Eye (tissue), 1 donor: ENCODE measurements at places on chromosomes 7 and 10.
A peak's percentile ranks its signal among the peaks of the same experiment; 100 is the strongest.

GRCh38 chr7:25940086-25940906 is 211.7 kb upstream of the NFE2L3 start:
- peak; percentile 74 for DNase-seq

DNA sequence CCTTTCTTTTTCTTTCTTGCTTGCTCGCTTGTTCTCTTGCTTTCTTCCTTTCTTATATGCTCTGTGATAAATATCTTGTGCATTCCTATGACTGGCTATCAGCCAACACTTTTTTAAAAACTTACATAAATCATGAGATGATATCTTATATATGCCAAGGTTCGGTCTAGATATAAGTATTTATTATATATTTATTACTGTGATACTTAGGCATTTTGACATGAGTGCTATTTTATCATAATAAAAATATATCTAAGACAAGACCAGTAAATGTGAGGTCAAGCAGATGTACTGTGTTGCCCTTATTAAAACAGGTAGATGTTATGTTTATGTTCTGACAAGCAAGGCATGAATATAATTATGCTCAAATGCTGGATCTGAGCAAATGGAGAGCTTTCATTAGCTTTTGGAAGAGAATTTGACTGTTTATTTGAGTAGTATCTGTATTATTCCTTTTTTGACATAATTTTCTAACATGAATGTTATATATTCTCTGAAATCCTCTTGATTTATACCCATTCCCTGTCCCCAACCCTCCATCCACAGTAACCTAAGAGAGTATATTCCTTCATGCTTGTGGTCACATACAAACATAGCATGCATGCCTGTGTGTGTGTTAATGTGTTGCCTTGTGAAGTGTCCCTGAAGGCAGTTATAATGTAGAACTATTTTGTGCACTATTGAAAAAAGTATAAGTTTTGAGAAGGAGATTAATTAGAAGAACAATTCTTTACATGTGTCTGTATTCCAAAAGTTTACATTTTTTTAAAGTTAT is 158.0 kb downstream of the HDAC9 start:
- DNase-seq, result no peak

DNA sequence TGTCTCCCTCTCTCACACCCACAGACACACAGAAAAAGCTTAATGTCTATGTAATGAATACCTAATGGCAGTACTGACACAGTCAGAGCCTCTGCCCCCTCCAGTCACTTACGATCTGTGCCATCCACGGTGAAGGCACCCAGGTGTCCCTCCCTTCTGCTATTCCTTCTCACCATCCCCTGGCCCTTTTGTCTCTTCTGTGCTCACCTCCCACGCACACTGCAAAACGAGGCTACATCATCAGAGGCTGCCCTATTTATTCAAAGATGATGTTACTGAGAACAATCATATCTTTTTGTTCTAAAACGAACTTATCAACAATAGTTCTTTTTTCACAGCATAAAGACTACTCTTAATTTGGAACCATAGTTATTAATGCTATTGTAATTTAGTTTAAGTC is 246.9 kb upstream of the MKLN1 start:
- DNase-seq, result no peak

DNA sequence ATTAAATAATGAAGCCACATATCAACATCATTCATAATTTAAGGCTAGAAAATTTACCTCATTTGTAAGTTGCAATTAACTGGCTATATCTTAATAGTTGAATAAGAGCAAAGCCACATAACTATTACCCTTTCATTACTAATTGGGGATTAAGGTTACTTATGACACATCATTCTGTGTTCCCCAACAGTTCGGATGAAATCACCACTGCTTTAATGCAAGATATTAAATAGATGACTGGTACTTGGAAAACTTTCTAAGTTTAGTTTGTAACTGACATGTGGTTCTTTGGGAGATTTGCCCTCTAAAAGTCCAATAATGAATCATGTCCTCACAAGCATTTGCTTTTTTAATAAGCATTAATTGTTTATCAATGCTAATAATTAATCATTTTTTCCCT is 109.1 kb downstream of the MTERF1 start:
- DNase-seq, result no peak

- no peak for DNase-seq
Measured at GRCh38 chr7:41156268-41156667, 546.6 kb downstream of the INHBA start.

DNA sequence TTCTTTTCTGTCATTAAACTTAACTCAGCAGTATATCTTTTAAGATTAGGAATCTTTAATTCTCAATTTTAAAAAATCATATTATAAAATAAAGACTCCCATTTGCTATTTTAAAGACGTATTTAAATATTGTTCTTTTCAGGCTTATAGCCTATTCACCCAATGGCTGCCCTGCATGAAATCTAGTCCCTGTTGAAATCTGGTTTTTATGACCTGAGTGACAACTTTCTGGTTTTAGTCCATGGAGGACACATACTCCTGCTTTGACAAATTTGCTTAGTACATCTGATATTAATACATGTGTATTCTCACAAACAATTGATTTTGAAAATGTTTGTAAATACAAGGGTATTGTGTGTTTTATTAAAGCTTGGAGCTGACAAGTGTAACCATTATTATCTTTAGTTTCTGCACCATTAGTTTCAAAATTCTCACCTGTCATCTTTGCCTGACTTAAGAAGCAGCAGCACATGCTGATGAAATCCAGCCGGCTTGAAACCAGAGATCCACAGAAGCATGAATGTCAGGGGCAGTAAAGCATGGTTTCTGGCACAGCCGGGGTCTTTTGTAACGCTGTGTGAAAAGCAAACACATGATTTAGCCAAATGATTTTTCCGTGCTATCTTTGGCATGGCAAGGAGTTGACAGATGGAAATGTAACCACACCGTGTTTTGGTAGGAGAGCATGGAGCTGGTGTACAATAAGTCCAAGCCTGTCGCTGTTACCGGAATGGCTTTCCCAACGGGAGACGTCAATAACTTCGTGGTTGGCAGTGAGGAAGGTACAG is 262.8 kb downstream of the DYNC1I1 start:
- DNase-seq, result peak; percentile 67

DNA sequence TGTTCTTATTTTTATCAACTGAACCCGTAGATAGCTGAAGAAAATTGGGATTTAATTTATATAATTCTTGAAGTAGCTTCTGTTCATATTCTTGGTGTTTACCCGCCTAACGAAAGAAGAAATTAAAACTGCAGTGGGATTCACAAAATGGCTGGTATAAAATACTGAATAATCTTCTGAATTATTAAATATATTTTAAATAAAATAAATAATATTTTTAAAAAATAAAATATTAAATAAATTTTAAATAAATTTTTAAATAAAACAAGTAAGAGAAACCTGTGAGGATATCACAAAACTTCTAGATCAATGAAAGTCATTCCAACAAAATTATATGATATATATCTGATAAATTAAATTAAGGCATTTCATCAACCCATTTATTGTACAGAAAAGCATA is 99.4 kb downstream of the CNOT4 start:
- DNase-seq, result no peak

GRCh38 chr7:19999681-20000080 is 217.5 kb downstream of the MACC1 start:
- no peak for DNase-seq

GRCh38 chr7:74606909-74607510 is 50.5 kb upstream of the GTF2I start:
- no peak for DNase-seq

GRCh38 chr10:72567889-72568640 is 57.8 kb downstream of the MICU1 start:
- DNase-seq, result no peak

GRCh38 chr7:10802526-10802925 is 171.1 kb upstream of the PHF14 start:
- DNase-seq, result no peak

DNA sequence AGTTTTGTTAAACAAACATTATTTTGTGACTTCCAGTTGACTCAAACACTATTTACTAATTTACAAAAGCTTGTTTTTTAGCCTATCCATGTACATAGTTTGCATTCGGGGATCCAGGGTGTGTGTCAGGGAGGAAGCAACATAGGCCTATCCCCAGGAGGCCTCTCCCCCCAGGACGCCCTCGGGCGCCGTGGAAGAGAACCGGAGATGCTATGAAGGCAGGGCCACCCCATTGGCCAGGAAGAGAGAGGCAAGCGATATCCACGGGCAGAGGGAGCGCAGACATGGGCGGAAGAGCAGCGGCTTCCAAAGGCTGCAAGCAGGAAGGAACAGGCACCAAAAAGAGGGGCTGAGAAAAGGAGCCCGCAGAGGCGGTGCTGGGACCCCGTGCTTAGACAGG is 38.3 kb upstream of the EGFR start:
- no peak for DNase-seq

GRCh38 chr10:104306897-104307296 is 31.4 kb downstream of the ITPRIP start:
- peak; percentile 52 for DNase-seq

DNA sequence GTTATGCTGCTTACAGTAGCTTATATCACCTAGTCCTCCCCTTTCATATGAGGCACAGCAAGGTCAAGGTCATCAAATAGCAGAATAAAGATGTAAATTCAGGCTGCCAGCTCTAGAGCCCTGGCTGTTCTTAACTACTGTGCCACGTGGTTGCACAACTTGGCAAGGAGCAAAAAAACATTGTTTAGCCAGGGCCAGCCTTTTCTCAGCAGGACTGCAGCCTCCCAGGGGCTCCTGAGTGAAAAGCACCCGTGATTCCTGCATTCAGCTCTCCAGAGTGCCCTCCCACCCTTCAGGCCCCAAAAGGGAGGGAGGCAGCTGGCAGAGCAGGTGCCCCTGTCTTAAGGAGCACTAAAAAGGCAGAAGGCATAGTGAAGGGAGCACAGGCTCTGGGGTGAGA is 31.8 kb upstream of the TM9SF3 start:
- no peak for DNase-seq
